ENCODE measurements at places on chromosomes 16 and 17. TPM values are rescaled to one million over a fixed set of nuclear protein-coding genes. Genes with fewer than 3 reads are reported as not detected.

Gene CD300E
- total RNA-seq: not detected

Gene LGALS9C
- 0.63 TPM for total RNA-seq

DNA sequence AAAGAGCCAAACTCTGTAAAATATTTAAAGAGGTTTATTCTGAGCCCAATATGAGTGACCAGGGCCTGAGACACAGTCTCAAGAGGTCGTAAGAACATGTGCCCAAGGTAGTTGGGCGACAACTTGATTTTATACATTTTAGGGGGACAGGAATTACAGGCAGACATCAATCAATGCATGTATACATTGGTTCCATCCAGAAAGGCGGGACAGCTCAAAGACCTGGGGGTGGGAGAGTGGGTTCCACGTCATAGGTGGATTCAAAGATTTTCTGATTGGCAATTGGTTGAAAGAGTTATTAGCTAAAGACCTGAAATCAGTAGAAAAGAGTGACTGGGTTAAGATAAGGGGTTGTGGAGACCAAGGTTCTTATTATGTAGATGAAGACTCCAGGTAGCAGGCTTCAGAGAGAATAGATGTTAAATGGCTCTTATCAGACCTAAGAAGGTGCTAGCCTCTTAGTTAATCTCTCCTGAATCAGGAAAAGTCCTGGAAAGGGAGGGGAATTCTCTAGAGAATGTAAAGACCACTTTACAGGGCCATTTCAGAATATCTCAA lies 32.4 kb downstream of the HSBP1 start:
- no peak for DNase-seq

Gene SLFN12L
- not detected for total RNA-seq

GRCh38 chr16:56190048-56190676 lies 1.1 kb upstream of the GNAO1 start:
- no peak for DNase-seq

Gene OR3A3
- total RNA-seq: not detected

DNA sequence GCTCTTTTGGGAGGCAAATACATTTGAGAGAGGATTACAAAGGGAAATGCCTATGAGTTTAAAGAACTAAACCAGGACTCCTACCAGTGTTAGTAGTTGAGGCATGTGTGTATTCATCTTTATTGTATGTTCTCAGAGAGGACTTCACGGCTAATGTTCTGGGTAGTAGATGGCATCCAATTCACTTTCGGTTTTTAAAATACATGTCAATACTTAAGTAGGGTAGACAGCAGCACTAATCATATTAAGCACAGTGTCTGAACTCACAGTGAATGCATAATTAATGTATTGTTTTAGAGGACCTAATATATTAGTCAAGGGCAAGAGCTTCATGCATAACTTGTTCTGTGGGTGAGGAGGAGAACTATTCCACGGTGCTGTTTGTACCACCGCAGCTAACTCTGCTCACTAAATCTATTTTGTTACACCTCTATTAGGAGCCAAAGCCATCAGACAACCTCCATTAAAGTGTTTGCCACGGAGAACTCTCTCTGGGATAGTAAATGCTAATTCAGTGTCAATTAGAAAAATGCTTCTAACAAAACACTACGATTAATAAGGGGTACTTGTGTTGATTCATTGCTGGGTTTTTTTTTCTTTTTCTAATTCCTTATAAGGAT lies 56.3 kb downstream of the COX10 start:
- DNase-seq: no peak

GRCh38 chr17:45224671-45225050 lies 3.0 kb downstream of the FMNL1 start:
- DNase-seq: no peak
